ENCODE measurements at places on chromosomes 12 and 14.

DNA sequence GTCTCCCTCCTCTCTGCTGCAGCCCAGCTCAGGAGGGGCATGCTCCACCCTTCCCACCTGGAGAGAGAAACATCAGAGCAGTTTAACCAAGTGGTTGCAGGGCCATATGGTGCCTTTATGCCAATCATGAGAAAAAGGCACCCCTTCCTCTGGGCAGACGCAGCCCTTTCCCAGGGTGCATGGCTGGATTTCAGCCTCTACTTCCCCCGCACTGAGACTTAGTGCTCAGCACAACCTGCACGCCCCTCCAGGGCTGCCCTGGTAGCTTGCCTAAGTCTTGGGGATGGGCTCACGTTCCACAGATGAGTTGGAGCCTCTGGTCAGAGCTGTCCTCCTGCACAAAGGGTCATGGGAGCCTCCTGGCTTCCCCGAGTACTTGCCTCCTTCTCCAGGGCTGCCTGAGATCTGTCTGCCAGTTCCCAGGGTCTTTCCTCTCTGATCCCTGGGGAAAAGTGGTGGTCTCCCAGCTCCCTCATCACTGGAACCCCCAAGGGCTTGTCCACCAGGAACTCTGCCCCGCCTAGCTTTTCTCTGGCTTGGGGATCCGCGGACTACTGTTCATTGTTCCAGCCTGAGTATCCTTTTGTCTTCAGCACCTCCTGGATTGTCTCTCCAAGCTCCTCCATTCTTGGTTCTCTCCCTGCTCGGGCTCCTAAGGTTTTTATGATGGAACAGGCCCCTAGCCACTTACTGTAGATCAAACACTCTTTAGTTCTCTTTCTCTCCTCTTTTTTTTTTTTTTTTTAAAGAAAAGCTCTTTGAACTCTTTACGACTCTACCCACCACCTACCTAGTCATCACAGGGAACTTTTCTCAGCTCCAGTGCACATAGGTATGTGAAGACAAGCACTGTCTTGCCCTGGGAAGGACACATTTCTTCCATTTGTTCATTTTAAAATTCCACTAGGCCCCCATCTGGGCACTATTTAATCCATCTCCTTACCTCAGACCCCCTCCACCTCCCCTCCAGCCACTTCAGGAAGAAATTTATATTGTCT is 6.1 kb upstream of the KRT74 start:
- no peak for DNase-seq

- no peak for DNase-seq
These were observed 121.1 kb upstream of the EEA1 start for GRCh38 chr12:93050026-93050747.

GRCh38 chr12:473863-474577 is 14.3 kb downstream of the B4GALNT3 start:
- no peak for DNase-seq

- DNase-seq: no peak
These were observed 15.6 kb downstream of the KLHDC2 start for GRCh38 chr14:49783394-49784014.

Measured in NCI-H774 (cell line).